Activated T-cell treated with anti-CD3 and anti-CD28 coated beads for 24 hours (primary cell): ENCODE measurements at places on chromosomes 5 and 9.

GRCh38 chr9:127450243-127450760, 904 bp downstream of the RPL12 start:
- DNase-seq, result no peak

DNA sequence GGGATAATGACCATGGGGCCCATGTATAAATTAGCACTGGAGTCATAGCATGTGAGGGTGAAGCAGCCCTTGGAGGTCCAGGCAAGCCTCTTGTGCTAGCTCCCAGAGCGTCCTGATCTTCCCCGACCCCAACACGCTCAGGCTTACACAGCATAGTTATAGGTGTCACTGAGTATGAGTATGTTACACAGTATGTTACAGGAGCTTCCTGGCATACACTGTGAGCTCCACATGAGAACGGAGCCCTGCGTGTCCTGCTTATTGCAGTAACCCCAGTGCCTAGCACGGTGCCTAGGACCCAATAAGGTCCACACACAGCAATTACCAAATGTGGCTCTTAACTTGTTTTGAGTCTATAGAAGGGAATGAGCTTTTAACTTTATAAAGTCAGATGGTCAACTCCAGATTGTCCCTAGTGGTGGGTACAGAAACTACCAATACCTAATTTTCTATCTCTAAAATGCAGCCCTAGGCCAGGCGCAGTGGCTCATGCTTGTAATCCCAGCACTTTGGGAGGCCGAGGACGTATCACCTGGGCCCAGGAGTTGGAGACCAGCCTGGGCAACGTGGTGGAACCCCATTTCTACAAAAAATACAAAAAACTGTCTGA, 64.1 kb downstream of the PLAC8L1 start:
- DNase-seq, result no peak

- no peak for DNase-seq
Measured at GRCh38 chr5:21681911-21682310, 1171.2 kb downstream of the CDH12 start.

DNA sequence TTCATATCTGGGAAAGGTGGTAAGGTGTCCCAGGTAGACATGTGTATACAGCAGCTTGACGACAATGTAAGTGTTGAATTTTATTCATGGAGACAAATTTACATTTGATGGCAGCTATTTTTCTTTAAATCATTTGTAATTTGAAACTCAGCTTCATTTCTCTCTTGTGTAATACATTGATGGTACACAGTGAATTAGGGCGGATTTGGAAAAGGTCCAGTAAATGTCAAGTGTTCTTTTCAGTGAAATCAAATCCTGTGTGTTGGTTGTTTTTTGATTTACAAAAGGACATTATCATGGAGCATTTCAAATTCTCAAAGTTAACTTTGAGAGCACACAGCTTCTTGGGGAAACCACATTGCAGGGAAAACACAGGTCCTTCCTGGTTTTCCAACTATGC, 30.0 kb upstream of the PCSK1 start:
- no peak for DNase-seq

- no peak for DNase-seq
Measured at GRCh38 chr9:128276574-128277270, 646 bp downstream of the SWI5 start.

DNA sequence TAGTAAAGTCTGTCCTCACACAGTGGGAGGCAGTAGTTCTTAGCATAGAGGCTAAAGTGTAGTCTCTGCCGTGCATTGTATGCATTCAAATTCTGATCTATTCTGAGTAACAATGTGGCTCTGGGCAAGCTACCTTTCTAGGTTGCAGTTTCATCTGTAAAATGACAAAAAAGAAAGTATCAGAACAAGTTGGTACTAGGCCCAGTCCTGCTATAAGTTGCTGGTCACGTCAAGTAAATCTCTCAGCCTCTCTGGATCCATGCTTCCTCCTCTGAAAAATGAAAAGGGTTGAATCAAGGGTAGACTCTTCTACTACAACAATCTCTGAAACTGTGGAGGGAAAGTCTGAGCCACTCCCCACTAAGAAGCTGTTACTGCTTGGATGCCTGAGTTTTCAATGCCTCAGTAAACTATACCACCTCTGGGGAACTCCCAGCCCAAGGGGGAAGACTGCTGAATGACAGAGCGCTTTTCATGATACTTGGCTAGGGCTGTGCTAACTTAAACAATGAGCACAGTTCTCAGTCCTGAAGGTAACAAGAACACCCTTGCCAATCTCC, 34.5 kb upstream of the SPARC start:
- DNase-seq, result no peak

DNA sequence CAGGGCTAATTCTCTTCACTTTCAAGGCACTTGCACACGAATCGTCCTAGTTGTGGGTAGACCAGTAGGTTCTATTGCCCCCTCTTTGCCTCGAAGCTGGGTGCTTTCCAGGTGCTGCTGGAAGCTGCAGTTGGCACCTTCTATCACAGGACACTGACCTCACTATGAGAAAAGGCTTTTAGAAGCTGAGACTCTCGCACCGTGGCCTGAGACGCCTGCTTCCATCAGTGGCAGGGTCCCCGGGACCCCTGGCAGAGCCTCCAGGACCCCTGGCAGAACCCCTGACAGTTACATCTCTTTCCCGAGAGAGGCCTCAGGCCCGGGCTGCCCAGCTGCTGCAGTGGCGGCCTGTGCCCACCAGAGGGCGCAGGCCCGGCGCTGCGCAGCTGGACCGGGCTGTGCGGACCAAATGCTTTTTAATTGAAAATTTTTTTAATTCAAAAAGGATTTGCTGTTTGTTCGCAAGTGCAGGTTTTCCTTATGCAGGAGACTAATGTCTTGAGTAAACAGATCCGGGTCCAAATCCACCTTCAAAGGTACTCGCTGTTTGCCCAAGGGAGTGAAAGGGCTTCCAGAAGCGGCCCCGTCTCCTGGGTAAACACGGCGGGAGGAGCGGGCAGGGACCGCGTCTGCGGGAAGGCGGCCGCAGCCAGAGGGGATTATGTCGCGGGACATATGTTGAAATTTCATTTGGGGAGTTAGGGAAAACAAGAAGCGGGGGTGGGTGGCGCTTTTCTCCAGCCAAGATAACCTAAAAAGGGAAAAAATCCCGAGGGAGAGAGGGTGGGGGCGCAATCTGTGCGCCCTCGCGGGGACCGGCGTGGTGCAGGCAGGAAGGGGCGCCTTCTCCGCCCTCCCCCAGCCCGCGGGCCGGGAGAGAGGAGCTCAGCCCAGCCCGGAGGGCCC, 114.5 kb upstream of the LMX1B start:
- DNase-seq, result peak; percentile 28

- no peak for DNase-seq
Measured at GRCh38 chr9:94096819-94097577, 12.7 kb downstream of the PTPDC1 start.

DNA sequence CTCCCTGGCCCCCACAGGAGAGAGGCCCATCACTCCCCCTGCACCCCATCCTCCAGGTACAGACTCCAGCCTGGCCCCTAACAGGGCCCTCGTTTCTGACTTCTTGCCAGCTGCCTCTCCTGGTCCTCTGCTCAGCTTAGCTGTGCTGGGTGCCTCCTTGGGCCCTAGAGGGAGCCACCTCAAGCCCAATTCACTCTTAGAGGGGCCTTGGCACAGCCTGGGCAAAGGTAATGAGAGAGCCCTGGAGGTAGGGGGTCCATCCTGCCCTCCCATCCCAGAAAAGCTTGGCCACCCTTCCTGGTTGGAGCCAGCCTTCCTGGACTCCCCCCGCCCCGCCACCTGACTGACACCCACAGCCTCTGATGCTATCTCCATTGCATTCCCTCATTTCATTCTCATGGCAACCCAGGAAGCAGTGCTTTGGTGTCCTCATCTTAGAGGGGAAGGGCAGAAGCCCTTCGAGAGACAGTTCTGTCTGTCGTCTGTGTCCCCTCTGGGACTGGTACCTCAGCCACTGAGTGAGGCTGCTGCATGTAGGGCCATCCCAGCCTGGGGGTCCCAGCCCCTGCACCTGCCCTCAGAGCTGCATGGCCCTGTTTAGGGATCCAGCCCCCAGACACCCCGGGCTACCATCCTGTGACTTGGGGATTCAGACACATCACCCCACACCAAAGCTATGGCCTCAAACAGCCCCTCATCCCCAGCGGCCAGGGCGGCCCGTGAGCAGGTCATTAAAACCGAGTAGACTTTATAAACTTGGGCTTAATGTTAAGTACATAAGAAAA, 95.5 kb downstream of the BARX1 start:
- no peak for DNase-seq

DNA sequence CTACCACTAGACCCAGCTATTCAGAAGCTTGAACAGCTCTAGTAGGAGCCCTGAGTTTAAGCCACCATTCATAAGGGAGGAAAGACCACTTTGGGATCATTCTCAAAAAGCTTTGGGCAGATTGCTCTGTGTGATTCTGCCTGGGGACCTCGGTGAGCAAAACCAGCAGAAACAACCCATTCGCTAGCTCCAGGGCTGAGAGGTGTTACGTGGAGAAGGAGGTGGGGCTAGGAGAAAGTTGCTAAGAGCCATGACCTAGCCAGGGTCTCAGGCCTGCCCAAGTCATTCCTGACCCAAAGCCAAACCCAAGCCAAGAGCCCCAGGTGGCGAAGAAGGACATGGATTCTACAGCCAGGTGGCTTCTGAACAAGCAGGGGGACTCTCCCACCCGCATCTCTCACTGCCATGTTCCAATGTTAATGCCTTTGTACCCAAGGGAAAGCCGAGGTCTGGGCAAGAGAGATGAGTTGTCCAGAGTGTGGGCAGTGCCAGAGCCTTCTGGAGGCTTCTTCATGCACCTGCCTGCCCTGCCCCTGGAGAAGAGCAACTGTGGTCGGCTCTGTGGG, 4.0 kb upstream of the BARHL1 start:
- no peak for DNase-seq

DNA sequence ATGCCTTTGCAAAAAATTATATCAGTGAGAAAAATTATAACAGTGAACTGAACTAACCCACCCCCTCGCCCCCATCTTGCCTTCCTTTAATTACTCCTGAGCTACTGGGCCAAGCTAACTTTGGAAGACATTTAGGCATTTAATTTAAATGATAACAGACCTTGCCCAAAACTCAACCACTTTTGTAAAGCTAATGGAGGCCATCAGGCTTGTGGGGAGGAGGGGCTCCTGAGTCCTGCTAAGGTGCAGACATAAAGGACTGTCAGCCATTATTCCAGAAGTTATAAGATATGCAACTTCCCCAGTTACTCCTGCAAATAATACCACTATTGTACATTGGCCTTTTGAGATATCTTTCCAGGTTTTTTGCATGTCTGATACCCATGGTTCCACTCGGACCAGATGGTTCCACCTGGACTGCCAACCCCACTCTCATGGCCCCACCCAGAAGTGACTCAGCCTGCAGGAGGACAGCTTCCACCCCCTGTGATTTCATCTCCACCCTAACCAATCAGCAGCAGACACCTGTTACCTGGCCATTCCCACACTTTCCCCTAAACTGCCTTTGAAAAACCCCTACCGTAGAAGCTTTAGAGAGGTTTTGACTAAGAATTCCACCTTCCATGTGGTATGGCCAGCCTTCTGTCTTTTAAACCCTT, 805.4 kb upstream of the CDH6 start:
- no peak for DNase-seq
